ENCODE measurements at places on chromosomes 11 and 22.

GRCh38 chr11:21385669-21386440, 716.5 kb downstream of the NELL1 start:
- DNase-seq = no peak

DNA sequence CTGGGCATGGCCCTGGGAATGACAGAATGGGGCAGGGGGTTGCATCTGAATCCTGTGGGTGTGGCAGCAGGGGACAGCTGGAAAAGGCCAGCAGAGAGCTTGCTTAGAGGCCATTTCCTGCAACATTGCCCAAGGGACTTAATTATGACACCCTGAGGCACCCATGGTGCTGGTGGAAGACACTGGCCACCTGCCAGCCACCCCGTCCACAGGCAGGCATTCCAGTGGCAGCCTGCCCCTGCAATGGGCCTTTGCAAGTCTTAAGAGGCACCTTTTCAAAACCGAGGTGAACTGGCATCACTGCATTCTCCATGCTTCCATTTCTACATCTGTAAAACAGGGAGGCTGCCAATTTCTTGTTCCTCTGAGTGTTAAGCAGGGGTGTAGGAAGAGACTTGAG, 21.6 kb upstream of the SUSD2 start:
- no peak for DNase-seq

- DNase-seq = peak; percentile 95
These were observed 191.0 kb downstream of the NAV2 start for GRCh38 chr11:19903620-19904069.

DNA sequence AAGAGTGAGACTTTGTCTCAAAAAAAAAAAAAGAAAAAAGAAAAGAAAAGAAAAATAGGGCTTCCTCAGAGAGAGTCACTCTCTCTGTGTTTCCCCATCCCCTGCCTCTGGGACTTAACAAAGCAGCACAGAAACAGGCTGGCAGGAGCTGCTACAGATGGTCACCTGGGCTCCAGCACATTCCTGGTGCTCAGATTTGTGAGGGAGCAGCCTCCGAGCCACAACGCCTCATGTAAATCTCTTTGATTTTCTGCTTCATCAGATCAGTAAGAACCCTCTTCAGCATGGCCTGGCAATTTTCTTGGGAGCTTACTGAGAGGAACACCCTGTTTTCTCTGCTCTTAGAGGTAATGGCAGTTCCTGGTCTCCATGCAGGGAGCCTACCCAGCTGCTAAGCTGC, 15.2 kb upstream of the LDHA start:
- peak; percentile 35 for DNase-seq

GRCh38 chr11:36594316-36594989, at the start of gene IFTAP:
TSS of gene IFTAP (plus strand) at chr11:36594502. CDS start at chr11:36610104, 15,602 bp downstream.
- peak; percentile 97 for DNase-seq

GRCh38 chr11:76892306-76892705, 31.6 kb downstream of the ACER3 start:
- no peak for DNase-seq

Measured in eye (tissue), 1 donor.